ENCODE measurements at places on chromosomes 7 and 10. TPM values are rescaled to one million over a fixed set of nuclear protein-coding genes. Genes with fewer than 3 reads are reported as not detected.

The PLAC9 gene
- total RNA-seq: 15.5 TPM

The SCIN gene
- total RNA-seq: under 0.01 TPM

The SMNDC1 gene
- total RNA-seq: 6.0 TPM

The FKBP6 gene
- not detected for total RNA-seq

The HTR5A gene
- not detected for total RNA-seq

The OR2A1 gene
- total RNA-seq: under 0.01 TPM

The TBXAS1 gene
- total RNA-seq: 1.2 TPM

The ITIH2 gene
- total RNA-seq: not detected

The DLX6 gene
- total RNA-seq: not detected

The GPER1 gene
- total RNA-seq: 4.9 TPM

The SPDYE9 gene
- total RNA-seq: under 0.01 TPM

The ACTR3C gene
- under 0.01 TPM for total RNA-seq

The PDE6C gene
- not detected for total RNA-seq

The FRMD4A gene
- 14.1 TPM for total RNA-seq

The PLA2G12B gene
- total RNA-seq: not detected

The FZD8 gene
- 3.5 TPM for total RNA-seq

The GNAT3 gene
- total RNA-seq: not detected

The NEUROG3 gene
- total RNA-seq: not detected

The TFR2 gene
- not detected for total RNA-seq

The SLC13A1 gene
- not detected for total RNA-seq

The BMPR1A gene
- 68.1 TPM for total RNA-seq

The ITGA8 gene
- total RNA-seq: 5.8 TPM

The GFRA1 gene
- total RNA-seq: 0.15 TPM

The PILRA gene
- 0.15 TPM for total RNA-seq

The NUTM2E gene
- total RNA-seq: not detected

The ARL4A gene
- 32.7 TPM for total RNA-seq

The ZC3HAV1L gene
- 7.1 TPM for total RNA-seq

The BLNK gene
- total RNA-seq: not detected

The CACNB2 gene
- total RNA-seq: 1.2 TPM

The PVRIG gene
- total RNA-seq: not detected

The IL2RA gene
- not detected for total RNA-seq

The IFT22 gene
- total RNA-seq: 26.2 TPM

All from smooth muscle cell of trachea (primary cell).